Cardiac septum (tissue), 1 donor: ENCODE measurements at places on chromosomes 7 and 10. TPM values are rescaled to one million over a fixed set of nuclear protein-coding genes. Genes with fewer than 3 reads are reported as not detected.
A peak's percentile ranks its signal among the peaks of the same experiment; 100 is the strongest.

- DNase-seq = no peak
Observed at GRCh38 chr7:27141137-27141922, 2.2 kb downstream of the HOXA5 start.

GRCh38 chr10:11697718-11698527 lies 44.3 kb upstream of the ECHDC3 start:
- DNase-seq = no peak

- DNase-seq = no peak
Observed at GRCh38 chr7:140594131-140594691, 46.4 kb downstream of the DENND2A start.

DNA sequence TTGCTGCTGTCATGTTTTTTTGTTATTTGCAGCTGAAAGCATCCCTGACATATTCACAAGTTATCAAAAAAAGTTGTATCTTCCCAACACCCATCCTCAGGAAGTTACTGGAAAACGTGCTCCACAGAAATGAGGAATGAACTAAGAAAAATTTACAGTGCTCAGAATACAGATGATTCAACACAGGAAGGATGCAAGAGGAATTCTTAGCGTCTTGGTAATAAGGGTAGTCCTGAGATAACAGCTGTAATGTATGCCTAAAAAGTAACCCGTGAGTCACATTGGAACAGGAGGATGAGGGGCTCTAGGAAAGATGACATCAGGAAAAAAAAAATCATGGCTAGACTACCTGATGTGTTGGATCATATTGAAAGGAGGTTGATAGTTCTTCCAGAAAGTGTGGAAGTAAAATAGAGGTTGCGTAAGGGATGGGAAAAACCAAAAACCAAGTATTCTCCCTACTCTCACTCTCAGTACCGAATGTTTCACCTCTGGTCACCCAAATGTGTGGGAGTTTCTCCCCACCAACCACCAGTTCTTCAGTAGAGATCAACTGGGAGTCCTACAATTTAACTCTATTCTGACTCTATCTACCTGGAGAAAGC lies 3.9 kb downstream of the ADAM12 start:
- DNase-seq = no peak

DNA sequence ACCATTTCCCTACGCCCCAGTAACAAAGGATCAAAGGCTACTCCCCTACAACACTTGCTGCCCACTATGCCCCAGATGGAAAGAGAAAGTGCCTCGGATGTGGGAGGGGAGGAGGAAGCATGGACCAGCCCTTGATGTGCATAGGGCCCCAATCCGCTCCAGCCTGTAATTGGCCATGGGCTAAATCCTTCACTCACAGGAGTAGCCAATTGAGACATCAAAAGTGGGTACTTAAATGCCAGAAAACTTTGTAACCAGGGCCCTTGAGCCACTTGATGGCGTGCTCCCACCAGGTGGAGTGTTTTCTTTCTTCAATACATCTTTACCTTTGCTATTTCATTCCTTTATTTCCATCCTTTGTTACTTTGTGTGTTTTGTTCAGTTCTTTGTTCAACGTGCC lies 500.5 kb upstream of the LRRN3 start:
- no peak for DNase-seq

DNA sequence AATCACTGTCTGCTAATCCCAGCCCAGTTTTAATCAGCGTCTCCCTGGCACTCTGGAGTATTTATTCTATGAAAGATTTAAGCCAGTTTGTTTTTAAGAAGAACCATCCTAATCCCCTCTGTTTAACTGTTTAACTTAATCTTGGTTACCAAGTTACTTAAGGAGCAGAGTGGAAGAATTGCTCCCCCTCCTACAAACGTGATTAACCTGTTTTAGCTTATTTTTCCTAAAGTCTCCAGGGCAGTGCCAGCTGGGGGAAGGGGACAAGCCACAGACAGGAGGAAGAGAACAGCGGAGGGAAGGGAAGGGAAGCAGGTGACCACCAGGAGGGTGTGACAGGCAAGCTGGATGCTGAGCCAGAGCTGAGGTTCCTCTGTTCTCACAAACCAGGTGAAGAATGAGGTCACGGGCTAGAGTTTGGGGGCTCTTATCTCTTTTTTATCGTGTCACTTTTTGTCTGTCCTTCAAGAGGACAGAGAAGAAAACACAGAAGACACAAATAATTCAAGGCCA lies 1.7 kb downstream of the SLC13A4 start:
- DNase-seq = peak; percentile 22

- DNase-seq = no peak
Observed at GRCh38 chr10:51602326-51602725, 97.1 kb downstream of the CSTF2T start.

- no peak for DNase-seq
Observed at GRCh38 chr10:120883071-120883470, 31.9 kb downstream of the WDR11 start.

- no peak for DNase-seq
Observed at GRCh38 chr10:78455236-78455635, 421.6 kb downstream of the RPS24 start.

GRCh38 chr7:22234227-22234626 lies 122.7 kb downstream of the RAPGEF5 start:
- no peak for DNase-seq

GRCh38 chr7:80428161-80429054 lies 83.5 kb downstream of the GNAT3 start:
- DNase-seq = no peak

- DNase-seq = no peak
Observed at GRCh38 chr10:60098677-60099601, 192.6 kb upstream of the CCDC6 start.

- no peak for DNase-seq
Observed at GRCh38 chr10:124952123-124952522, 10.2 kb downstream of the ZRANB1 start.

- DNase-seq = no peak
Observed at GRCh38 chr7:69282946-69283345, 315.3 kb upstream of the AUTS2 start.

DNA sequence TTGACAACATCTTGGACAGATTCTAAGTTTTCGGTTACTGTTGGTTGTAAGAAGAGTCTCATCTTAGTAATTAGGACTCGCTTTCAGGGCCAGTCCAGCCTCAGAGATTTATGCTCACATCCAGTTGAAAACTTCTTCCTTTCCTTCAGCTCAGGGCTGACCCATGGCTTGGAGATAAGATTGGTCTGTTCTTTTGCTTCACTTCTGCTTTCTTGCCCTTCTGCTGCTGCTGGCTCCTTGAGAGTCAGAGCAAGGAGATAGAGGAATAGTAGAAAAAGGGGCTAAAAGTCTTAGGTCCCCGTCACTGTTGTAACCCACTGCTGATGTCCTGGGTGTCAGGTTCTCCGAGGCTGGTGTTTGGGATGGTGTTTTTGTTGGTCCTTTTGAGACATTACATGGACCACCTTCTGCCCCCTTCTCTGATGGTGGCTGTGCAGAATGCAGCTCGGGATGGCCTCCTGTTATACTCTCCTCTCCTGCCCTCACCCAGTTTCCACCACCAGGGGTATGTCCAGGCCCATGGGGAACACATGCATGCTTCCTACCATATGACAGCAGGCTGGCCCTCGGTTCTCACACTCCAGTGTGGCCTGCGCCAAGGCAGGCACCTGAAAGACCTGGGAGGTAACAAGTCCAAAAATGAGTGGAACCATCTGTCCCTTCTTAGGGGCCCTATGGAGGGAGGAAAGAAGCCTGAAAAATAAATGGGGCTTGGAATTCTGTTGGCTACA lies 67.8 kb upstream of the PCBD1 start:
- DNase-seq = no peak

- DNase-seq = no peak
Observed at GRCh38 chr7:130461272-130461671, 20.5 kb upstream of the CEP41 start.

- DNase-seq = peak; percentile 39
Observed at GRCh38 chr10:71923138-71923692, 41.0 kb upstream of the CHST3 start.

DNA sequence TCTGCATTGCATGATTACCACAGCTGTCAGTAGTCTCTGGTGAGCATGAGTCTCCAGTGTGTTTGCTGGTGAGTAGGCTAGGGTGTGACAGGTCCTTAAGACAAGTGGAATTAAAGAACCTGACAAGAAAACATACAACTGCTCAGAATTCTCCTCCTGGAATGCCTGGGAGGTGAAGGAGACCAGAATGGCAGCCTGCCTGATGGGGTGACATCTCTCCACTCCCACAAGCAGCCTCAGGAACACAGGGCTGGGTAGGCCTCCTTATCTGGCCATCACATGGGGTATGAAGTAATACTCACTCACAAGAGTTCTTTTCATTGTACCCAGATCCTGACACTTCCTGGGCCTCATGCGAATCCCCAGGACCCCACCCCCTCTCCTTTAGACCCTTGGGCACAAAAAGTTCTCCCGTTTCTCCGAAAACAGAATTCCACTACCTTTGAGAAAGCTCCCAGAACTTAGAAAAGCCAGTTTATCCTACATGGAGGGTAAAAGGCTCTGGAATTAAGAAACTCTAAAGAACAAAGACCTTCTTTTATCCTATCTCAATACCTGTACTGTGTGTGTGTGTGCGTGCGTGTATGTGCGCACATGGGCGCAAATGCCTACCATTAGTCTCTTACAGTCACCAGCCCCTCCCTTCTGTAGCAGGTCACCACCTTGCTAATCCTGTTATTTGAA lies 33.4 kb upstream of the C1GALT1 start:
- DNase-seq = no peak

Gene JCAD
- 19.3 TPM for total RNA-seq

Gene METTL27
- total RNA-seq = 0.35 TPM

Gene PAPOLB
- 0.05 TPM for total RNA-seq

Gene SEC61A2
- total RNA-seq = 14.5 TPM

Gene PPIA
- 436 TPM for total RNA-seq

Gene PLPP4
- total RNA-seq = 0.27 TPM
